Activated T-cell treated with anti-CD3 and anti-CD28 coated beads, Interleukin-2, amount 50 U/mL, for 48 hours (primary cell): ENCODE measurements at places on chromosomes 2 and 18.

GRCh38 chr18:9852266-9853081 lies 33.3 kb upstream of the TXNDC2 start:
- no peak for DNase-seq

- DNase-seq, result no peak
Observed at GRCh38 chr2:156192468-156192867, 140.1 kb downstream of the NR4A2 start.

- no peak for DNase-seq
Observed at GRCh38 chr2:190121971-190122370, 59.4 kb upstream of the MSTN start.

- DNase-seq, result no peak
Observed at GRCh38 chr18:62033756-62034155, 140.9 kb upstream of the RNF152 start.

GRCh38 chr18:79645291-79645983 lies 34.2 kb upstream of the CTDP1 start:
- DNase-seq, result peak; percentile 16

- no peak for DNase-seq
Observed at GRCh38 chr2:109311771-109312170, 182.8 kb downstream of the SH3RF3 start.
